Osteoblast (primary cell): ENCODE measurements at places on chromosomes 3 and 15.

DNA sequence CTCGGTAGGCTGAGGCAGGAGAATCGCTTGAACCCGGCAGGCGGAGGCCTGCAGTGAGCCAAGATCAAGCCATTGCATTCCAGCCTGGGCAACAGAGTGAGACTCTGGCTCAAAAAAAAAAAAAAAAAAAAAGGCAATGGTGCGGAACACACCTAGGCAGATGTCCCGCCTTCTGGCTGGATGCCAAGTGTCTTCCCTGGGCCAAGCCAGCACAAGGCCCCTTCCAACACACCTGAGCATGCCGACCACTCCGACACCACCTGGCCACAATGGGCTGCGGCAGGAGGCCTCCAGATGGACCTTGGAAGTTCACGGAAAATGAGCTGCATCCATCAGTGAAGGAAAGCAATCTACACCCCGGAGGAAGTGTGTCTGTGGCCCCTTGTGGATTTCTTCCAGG, 19.0 kb downstream of the NUP210 start:
- no peak for DNase-seq

DNA sequence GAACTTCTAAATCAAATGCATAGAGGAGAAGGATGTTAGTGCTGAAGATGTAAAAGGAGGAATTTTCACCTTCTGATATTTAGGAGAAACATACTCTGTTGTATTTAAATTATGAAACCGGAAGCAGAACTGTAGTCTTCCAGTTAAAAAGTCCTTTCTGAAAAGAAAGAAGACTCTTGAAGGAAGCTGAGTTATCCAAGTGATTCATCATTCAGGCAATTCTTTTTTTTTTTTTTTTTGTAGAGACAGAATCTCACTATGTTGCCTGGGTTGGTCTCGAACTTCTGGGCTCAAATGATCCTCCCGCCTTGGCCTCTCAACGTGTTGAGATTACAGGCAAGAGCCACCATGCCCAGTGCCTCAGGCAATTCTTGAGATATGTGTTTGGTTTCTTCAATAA, 424.8 kb upstream of the TPM1 start:
- no peak for DNase-seq

DNA sequence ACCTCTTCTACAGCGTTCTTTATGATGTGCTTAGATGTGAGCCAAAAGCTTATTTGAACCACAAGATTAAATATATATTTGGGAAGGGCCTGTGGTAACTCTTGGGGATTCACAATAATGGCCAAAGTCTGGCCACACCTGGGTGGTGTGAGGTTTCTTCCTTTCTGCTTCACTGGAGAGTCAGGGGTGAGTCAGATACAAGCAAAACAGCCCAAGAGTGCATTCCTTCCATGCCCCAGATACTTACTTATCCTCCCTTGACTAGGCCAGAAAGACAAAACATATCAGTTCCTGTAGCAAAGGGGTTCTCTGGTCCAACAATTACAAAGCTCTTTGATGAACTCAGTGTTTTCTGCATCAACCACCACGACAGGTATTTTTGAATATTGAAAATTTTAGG, 941 bp downstream of the ZBED2 start:
- peak; percentile 82 for DNase-seq

DNA sequence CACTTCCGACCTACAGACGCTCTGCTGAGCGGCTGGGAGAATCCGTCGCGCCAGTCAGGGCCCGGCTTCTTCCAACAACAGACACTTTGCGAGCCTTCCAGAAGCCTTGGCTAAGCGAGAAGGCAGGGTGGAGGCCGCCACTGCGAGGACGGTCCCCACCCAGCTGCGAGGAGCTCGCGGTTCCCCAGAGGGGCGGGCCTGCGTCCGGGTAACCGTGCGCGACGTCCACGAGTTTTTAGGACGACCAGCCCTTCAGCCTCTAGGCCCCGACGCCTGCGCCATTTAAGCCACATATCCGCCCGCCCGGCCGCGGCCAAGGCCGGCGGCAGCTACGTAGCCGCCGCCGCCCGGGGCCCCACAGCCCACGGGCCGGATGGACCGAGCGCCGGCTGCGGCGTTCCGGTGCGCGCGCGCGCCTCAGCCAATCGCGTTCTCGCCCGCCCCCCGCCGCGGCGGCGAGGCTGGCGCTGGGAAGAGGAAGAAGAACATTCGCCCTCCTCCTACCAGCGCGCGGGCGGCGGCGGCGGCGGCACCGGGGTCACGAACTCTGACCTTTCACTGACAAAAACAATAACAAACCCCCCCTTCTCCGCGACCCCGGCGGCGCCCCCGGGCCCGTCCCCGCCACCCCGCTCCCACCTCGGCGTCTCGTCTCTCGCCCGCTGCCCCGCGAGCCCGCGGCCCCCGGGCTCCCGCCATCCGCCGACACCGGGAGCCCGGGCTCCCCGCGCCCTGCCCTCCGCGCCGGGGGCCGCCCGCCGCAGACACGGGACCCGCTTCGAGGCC, at the start of gene NR2C2:
Gene NR2C2 (plus strand): TSS at position 484 of the 786 bp plus-strand sequence. CDS start 56,332 bp downstream, outside the sequence.
- peak; percentile 98 for DNase-seq

DNA sequence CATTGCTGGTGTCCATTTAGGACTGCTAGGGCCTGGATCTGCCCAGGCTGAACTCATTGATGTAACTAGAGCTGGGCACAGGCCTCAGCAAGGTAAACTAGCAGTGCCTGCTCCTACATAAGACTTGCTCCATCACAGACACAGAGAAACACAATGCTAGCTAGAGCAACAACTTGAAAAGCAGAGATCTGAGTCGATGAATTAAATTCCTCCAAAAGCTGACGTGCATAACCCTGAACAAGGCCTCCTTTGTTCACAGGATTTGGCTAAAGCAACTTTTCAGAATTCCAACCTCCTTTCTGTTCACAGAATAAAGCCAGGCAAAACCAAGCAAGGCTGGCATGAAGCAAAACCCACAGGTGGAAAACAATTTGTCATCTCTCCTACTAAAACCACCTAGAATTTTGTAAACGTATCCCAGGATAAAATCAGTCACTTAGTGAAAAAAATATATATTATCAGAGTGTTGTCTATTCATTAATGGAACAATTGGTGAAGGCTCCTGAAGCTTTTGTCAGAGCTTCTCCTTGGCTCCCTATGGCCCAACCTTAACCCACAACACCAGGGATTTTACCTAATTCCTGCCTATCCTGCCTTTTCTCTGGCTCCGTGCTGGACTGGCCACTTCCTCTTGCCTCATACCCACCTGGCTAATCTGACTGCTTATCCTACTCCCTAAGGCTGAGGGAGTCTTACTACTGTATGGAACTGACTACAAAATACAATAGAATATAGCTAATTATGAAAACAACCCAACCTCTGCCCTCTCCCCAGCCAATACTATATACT, 39.9 kb downstream of the PLCH1 start:
- no peak for DNase-seq

DNA sequence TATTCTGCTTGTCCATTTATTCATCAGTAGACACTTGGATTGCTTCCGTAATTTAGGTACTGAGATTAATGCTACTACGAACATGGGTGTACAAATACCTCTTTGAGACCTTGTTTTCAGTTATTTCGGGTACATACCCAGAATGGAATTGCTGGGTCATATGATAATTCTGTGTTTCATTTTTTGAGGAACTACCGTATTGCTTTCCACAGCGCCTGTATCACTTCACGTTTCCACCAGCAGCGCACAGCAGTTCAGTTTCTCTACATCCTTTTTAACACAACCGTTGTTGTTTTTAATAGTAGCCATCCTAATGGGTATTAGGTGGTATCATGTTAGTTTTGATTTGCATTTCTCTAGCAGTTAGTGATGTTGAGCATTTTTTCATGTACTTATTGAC, 9.5 kb downstream of the PAK2 start:
- DNase-seq, result no peak

GRCh38 chr15:52255008-52255407, 40.6 kb downstream of the MYO5C start:
- DNase-seq, result no peak

DNA sequence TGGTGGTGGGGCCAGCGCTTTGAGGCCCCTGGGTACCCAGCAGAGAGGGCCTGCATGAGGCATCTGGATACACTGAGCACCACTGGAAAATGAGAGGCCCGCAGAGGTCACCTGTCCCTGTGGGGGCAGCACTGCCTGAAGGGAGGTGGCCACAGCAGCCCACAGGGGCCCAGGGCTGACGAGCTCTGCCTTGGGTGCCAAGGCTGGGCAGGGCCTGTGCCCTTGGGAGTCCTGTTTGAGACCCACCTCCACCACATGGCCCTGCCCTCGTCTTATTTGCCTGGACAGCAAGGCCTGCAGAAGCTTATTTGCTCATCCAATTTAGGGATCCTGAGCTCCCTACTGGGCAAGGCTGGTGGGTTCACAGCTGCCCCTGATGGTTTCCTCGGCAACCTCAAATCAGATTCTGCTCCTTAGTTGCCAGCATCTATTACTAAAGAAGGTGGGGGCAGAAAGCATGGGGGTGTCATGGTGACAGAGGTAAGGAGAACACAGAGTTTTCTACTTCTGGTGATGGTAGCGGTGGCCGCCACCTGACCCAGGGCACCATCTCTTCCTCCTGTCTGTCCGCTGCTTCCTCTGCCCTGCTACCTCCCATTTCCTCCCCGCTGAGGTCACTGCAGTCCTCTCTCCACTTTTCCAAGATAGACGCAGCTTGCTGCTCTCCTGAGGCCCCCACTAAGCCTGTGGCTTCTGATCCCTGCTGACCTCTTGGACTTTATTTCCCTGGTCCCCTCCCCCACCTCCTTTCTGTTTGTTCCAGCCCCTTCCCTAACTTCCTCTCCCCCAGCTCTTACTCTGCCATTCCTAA, 62.9 kb downstream of the HMCES start:
- peak; percentile 71 for DNase-seq

DNA sequence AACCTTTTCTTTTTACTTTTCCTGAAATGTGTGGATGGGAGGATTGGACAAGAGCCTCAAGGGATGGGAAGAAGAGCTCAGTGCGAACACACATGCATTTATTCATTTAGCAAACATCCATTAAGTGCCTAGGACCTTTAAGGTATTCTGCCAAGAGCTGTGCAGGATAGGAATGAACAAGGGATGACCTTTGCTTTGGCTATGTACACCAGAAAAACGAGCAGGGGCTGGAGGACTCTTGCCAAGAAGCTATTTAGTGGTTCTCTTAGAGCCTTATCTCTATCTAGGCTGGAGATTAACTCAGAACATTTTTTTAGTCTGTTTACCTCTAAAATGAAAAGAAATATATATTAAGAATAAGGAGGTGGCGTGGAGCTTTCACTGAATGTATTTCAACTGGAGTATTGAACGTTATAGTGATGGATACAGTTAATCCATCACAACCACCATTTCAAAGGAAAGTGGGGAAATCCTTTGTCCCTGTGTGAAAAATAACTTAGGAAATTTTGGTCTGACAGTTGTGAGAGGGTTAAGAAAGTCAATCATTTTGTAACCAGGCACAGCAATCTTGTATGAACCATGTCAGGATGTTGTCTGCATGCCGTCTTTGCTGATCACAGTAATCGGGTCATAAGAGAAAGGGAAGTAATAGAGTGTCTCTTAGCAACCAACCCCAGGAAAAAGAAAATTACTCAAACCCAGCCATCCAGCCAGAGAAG, 279.0 kb downstream of the LPP start:
- no peak for DNase-seq

GRCh38 chr3:177146646-177147045, 50.6 kb downstream of the TBL1XR1 start:
- DNase-seq, result peak; percentile 91

DNA sequence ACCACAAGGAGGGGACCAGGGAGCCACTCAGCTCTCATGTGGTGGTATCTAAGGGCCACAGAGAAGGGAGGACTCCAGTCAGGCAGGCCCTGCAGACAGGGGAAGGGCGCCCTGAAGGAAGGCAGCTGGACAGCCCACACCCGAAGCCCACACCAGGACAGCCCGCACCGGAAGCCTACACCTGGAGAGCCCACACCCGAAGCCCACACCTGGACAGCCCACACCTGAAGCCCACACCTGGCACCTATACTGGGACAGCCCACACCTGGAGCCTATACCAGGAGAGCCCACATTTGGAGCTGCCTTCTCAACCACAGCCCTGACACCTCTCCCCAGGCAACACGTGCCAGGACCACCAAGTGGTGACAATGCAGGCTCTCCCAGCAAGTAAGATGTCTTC, 11.7 kb downstream of the TPRA1 start:
- no peak for DNase-seq

GRCh38 chr3:145750657-145751056, 410.3 kb downstream of the PLOD2 start:
- DNase-seq, result no peak

GRCh38 chr3:195263193-195263924, 7.6 kb downstream of the XXYLT1 start:
- peak; percentile 94 for DNase-seq

DNA sequence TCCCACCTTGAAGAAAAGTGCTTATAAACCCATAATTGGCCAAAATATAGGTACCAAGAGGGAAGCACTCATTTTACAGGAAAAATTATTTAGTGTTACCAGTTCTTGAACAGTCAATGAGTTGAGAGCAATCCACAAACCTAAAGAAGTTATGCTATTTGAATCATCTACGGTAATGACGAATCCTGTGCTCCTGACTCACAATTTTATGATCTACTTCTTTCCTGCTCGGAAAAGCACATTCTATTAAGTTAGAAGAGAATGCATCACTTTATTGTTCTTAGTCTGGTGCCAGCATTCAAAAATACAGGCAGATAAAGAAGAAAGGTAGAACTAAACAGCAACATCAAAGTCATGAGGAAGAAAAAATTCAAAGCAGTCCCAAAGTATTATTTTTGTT, 33.2 kb downstream of the CHRM5 start:
- peak; percentile 83 for DNase-seq

DNA sequence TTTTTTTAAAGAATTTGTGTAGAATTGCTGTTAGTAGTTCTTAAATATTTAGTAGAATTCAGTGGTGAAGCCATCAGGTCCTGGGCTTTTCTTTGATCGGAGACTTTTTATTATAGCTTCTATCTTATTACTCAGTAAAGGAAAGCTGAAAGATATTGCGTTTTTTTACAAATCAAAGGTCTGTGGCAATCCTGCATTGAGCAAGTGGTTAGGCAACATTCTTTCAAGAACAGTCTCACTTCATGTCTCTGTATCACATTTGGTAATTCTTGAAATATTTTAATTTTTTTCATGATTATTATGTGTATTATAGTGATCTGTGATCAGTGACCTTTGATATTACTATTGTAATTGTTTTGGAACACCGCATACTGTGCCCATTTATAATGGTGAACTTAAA, 140.8 kb downstream of the UNC13C start:
- DNase-seq, result no peak

DNA sequence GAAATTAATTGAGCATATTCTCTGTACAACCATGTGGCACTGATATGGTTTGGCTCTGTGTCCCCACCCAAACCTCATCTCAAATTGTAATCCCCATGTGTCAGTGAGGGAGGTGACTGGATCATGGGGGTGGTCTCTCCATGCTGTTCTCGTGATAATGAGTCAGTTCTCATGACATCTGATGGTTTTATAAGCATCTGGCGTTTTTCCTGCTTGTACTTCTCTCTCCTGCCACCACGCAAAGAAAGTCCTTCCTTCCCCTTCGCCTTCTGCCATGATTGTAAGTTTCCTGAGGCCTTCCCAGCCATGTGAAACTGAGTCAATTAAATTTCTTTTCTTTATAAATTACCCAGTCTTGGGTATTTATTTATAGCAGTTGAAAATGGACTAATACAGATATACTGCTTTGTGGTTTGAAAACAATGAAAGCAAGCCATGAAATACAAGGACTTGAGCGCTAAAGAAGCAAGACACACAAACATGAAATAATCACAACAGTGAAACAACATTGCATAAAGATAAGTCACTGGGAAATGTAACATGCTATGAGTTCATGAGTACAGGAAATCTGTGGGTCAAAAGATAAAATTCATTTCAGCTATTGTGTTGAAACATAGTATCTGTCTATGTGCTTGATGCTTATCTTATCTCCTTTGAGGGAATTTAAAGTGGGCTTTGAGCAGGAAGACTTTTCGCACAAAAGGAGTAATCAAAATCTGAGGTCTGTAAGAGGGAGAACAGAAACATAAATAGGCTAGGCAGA, 288.7 kb downstream of the GBE1 start:
- DNase-seq, result no peak

- DNase-seq, result no peak
Measured at GRCh38 chr15:83514584-83514983, 67.4 kb downstream of the SH3GL3 start.
